Bladder microvascular endothelial cell (primary cell): ENCODE measurements at places on chromosomes 7 and 10. TPM values are rescaled to one million over a fixed set of nuclear protein-coding genes. Genes with fewer than 3 reads are reported as not detected.

C10orf90 gene
- not detected in 2 replicates for total RNA-seq

CNNM1 gene
- under 0.01 TPM in 1 of 2 replicates, not detected in the other for total RNA-seq

OR13A1 gene
- not detected in 2 replicates for total RNA-seq

WNT16 gene
- total RNA-seq: not detected in 2 replicates

NOS3 gene
- 20.9 and 58.7 TPM in 2 replicates for total RNA-seq

UTF1 gene
- not detected in 2 replicates for total RNA-seq

GIMAP8 gene
- 74.8 and 102 TPM in 2 replicates for total RNA-seq

PRSS37 gene
- not detected in 2 replicates for total RNA-seq

MMD2 gene
- total RNA-seq: not detected in 2 replicates

TUBAL3 gene
- total RNA-seq: under 0.01 and 0.25 TPM in 2 replicates

RELN gene
- total RNA-seq: 8.1 and 899 TPM in 2 replicates

DHX32 gene
- total RNA-seq: 40.3 and 44.2 TPM in 2 replicates

TRIM56 gene
- 14.4 and 48.5 TPM in 2 replicates for total RNA-seq

SLC26A5 gene
- under 0.01 and 1.3 TPM in 2 replicates for total RNA-seq

SEMA3E gene
- total RNA-seq: 0.32 and 1.7 TPM in 2 replicates

GPER1 gene
- 0.32 and 1.1 TPM in 2 replicates for total RNA-seq

RHEB gene
- 45.0 and 68.5 TPM in 2 replicates for total RNA-seq

SPDYE8 gene
- total RNA-seq: not detected in 2 replicates

POU6F2 gene
- not detected in 2 replicates for total RNA-seq

ANKRD1 gene
- total RNA-seq: 240 and 1,685 TPM in 2 replicates

FFAR4 gene
- total RNA-seq: not detected in 2 replicates

PNLIPRP2 gene
- total RNA-seq: not detected in 2 replicates

CYP3A7 gene
- not detected in 2 replicates for total RNA-seq
